ENCODE measurements at places on chromosomes 11 and 22.

DNA sequence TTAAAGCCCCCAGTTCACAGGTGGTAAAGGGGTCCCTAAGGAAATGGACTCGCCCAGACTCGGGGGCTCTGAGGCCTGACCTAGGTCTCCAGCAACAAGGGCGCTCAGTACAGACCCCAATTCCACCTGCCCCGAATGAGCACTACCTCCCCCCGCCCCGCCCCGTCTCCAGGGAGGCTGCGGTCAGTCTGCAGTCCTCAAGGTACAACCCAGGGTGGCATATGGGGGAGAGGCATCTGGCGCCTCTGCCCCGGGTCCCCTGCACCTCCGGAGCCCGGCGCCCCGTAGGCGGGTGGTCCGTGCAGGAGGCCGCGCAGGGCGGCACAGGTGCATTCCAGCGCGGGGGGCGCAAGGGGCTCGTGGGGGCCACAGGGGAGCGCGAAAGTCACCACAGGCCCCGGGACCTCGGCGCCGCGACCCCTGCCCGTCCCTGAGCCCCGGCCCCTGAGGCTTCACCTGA is 361 bp downstream of the CTSD start:
- no peak for DNase-seq

- no peak for DNase-seq
Measured at GRCh38 chr11:17915500-17916143, 97.2 kb downstream of the SERGEF start.

- no peak for DNase-seq
Measured at GRCh38 chr11:73648571-73649046, 2.2 kb downstream of the PLEKHB1 start.

GRCh38 chr22:36863979-36864378 is 3.2 kb downstream of the NCF4 start:
- no peak for DNase-seq

DNA sequence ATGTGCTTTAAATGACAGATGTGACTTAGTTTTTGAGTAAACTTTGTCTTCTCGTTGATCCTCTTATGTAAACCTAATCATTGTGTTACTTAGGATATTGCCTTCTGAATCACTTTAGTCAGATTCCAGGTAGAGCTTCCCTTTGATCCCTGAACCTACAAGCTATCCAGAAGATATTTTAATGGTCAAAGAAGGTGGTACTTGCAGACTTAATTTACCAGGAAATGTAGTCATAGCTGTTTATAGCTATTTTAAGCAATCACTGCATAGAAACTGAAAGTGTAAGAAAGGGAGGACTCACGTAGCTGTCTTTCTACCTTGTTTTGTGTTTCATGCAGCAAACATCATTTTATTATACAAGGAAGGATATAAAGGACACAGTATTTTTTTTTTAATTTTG is 189.5 kb downstream of the DDX10 start:
- DNase-seq, result no peak

GRCh38 chr11:19116276-19116970 is 545 bp upstream of the ZDHHC13 start:
- DNase-seq, result no peak

GRCh38 chr11:42407341-42407740 is 904.5 kb upstream of the API5 start:
- DNase-seq, result no peak
